ENCODE measurements at places on chromosomes 16 and 17. TPM values are rescaled to one million over a fixed set of nuclear protein-coding genes. Genes with fewer than 3 reads are reported as not detected.

GRCh38 chr16:22624038-22624799, 113.5 kb downstream of the NPIPB5 start:
- no peak for DNase-seq

DNA sequence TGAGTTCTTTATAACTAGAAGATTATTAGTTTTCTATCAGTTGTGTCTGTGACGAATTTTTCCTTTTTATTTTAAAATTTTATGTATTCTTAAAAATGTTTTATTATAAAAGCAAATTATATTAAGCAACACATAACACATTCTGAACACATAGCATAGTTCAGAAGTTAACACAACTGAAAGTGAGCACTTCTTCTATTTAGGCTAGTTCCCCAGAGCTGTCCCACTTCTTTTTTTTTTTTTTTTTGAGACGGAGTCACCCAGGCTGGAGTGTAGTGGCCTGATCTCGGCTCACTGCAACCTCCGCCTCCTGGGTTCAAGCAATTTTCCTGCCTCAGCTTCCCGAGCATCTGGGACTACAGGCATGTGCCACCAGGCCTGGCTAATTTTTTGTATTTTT, 37.7 kb upstream of the ALDH3A2 start:
- no peak for DNase-seq

DNA sequence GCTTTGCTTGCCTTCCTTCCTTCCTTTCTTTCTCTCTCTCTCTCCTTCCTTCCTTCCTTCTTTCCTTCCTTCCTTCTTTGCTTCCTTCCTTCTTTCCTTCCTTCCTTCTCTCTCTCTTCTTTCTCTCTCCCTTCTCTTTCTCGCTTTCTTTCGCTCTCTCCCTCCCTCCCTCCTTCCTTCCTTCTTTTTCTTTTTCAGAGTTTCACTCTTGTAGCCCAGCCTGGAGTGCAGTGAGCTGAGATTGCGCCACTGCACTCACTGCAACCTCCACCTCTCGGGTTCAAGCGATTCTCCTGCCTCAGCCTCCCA, 17.9 kb downstream of the FOXJ1 start:
- DNase-seq: no peak

DNA sequence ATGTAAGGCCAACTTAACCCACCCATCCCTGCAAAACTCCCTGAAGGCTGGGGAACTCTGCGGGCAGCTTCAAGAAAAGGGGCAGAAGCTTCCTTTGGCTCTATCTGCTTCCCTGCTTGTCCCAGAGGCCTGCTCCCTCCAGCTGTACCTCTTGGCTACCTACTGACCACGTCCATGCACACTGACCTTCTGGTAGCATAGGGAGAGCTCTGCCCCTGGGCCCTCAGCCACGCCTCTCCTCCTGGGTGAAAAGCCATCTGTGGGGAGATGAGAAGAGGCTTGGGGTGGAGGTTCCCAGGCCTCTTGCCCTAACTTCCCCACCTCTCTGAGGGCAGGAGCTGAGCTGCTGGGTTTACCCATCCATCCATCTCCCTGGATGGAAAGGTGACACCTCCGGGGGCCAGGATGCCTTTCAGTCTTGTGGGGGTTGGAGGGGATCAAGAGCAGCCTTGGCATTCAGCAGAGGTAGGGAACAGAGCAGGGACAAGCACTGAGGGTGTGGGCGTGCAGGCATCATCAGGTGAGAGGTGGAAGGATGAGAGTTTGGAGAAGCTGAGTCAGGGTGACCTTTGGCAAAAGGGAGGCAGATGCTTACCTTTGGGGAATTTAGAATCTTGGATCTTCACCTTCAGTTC, 23.4 kb upstream of the MFSD6L start:
- DNase-seq: no peak

DNA sequence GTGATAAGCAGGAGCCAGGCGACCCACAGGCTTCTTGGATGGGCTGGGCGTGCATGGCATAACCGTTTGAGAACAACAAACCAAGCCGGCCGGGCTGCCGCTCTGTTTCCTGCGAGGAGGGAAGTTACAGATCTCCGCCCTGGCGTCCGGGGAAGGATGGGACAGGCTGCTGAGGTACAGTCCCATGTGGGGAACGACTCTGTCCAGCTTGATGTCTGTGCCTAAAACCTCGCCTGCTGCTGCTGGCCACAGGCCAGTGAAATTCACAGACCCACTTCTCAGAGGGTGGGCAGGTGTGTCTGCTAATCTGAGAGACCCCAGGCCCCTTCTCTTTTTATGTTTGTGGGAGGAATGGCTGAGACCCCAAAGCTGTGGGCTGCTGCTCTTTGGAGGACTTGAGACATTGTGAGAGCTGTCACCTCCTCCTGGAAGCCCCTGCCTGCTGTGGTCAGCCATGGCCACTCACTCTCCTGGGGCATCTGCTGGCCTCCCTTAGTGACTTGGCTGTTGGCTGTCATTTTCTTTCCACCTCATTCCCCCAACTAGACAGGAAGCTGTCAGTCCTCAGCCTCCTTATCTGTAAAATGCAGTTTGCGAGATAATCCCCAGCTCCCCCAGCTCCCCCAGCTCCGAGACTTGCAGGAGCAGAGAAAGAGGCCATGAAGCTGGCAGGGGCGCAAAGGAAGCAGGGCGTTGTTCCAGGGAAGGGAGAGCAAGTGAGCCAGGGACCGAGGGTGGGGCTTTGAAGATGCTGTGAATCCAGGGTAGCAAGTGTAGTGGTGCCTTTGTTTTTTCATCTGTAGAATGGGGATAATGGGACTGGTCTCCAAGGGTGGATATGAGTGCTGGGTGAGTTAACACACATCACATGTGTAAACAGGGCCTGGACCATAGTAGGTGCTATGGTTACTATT, 51.0 kb downstream of the CMIP start:
- no peak for DNase-seq

DNA sequence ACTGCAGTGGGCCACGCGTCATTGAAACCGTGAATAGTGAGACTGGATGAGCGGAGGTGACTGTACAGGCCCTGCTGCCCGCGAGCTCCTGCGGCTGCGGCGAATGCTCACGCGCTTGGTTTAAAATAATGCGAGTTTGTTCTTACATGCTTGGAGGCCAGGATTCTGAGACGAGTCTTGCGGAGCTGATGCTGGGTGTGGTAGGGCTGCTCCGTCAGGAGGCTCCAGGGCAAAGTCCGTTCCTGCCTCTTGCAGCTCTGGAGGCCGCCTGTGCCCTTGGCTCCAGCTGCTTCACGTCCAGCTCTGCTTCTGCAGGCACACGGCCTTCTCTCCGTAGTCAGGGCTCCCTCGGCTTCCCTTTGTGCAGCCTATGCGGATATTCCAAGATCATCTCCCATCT, 9.5 kb downstream of the ACSF3 start:
- no peak for DNase-seq

DNA sequence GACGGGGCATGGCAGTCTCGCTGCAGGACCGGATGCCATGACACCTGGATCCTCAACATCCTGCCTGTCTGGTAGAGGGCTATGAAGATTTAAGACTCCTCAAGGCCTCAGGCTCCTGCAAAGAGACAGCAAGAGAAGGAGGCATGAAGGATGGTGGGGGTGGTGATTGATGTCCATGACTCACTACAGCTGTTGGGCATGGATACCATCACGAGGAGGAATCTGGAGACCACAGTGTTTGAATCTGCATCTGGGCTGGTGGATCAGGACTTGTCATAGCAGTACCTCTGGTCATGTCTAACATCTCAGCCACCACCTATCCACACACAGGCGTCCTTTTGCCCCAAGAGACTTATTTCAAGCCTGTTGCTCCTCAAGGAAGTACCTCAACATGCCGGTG, 50.2 kb upstream of the WSCD1 start:
- DNase-seq: no peak

GRCh38 chr16:1375741-1376410, 24.1 kb downstream of the GNPTG start:
- no peak for DNase-seq

DNA sequence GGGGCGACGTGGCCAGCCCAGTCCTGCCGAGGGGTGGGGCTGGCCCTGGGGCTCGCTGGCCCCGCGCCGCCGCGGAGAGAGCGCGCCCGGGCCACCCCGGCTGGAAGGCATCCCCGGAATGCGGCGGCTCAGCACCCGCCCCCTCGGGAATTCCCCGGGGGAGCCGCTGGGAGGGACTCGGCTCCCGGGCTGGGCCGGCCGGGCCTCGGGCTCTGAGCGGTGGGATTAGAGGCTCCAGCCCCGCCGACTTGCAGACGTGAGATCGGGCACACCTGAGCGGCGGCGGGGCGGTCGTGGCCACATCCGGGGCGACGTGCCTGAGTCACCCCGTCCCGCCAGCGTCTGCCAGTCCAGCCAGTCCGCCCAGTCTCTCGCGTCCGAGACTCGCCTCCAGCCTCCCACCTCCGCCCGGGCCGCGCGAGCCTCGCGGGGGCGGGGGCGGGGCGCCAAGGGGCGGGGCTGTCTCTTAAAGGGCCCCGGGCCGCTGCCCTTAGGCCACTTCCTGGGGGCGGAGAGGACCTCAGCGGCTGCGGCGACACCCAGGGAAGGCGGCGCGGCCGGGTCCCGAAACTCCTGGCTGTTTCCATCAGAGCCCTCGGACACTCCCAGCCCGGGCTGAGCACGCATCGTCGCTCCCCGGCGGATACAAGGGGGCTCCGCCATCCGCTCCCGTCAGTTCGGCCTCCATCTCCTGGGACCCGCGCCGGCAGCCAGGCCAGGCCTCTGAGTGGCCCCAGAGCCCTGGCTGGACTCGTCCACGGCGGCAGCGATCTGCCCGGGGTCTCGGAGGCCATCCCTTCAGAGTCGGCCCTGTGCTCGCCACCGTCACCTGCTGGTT, at the start of gene KCTD11:
Gene KCTD11 (plus strand): TSS at position 498 of the 838 bp plus-strand sequence.
- DNase-seq: peak; percentile 59

- no peak for DNase-seq
Observed at GRCh38 chr17:61574542-61575351, 16.3 kb downstream of the NACA2 start.

DNA sequence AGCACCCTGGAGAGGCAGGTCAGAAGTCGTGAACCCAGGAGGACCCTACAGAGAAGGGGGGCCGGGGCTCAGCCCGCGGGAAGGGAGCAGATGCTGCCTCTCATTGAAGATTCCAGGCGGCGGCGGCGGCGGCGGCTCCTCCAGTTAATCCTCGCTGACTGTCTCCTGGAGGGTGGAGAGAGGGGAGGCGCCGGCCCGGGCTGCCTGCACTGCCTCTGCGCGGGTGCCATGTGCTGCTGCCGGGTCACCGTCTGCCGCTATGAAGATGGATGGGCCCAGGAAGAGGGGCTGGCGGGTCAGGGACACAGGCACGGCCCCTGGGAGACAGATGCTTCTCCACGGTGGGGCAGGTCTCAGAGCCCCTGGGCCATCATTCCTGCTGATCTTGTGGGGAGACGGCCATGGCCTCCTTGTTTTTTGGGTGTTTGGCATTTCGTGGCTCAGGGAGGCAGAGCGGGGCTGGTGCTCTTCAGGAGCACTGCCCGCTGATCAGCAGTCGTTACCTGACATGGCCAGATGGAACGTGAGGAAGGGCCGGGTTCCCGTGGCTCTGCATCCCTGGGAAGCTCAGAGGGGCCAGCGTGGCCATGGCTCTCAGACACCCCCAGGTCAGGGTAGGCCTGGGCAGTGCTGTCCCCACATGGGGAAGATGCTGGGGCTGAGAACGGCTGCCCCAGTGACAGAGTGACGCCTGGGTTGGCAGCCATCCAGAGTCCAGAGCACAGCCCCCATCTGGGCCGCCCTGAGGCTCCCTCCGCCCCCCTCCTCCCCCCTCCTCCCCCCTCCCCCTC, 36.1 kb downstream of the GINS2 start:
- no peak for DNase-seq

GRCh38 chr17:17351901-17352781, 49.0 kb downstream of the NT5M start:
- no peak for DNase-seq

DNA sequence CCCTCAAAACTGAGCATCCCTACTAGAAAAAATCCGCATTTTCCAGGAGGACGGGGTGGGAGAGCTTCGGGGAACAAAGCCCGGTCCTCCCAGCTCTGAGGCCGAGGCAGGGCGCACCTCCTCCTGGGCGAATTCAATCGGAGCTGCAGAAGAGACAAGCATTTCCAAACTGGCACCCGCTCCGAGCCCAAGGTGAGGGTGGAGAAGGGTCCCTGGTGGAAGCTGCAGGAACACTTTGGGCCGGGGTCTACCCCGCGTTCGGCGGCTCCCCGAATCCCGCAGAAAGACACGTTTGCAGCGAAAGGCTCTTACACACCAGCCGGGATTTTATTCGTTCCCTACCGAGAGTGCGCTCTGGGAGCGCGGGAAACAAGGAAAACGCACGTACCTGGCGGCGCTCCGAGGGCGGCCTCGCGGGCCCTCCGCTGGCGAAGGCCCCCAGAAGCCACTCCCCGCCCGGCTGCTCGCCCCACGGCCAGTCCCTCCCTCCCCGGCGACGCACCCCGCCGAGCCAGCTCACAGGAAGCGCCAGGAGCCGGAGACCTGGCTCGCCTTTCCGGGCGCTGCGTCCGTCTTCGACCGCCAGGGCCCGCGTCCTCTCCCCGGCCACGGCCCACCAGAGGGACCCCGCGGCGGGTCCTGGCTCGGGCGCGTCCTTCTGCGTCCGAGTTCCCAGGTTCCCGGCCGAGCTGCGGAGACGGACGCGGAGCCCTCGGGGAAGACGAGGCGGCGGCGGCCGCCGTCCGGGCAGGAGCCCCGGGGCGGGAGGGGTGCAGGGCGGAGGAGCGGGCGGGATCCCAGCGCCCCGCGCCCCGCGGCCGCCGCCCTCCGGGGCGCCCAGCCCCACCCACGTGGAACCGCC, 49.8 kb upstream of the BAHCC1 start:
- no peak for DNase-seq

GRCh38 chr17:18332909-18333489, 17.9 kb downstream of the SMCR8 start:
- DNase-seq: no peak

- DNase-seq: no peak
Observed at GRCh38 chr16:30030011-30030685, 923 bp downstream of the TLCD3B start.

GRCh38 chr17:63997341-63998048, 656 bp upstream of the PRR29 start:
- DNase-seq: no peak

The CACNA1G gene
- 0.03 TPM for total RNA-seq

The PYDC1 gene
- not detected for total RNA-seq

The KRTAP9-8 gene
- not detected for total RNA-seq

The MYO1D gene
- total RNA-seq: 10.6 TPM

The MLKL gene
- total RNA-seq: 36.6 TPM

The SMIM5 gene
- not detected for total RNA-seq

The CDRT15L2 gene
- not detected for total RNA-seq

The CSF3 gene
- total RNA-seq: not detected

The TMEM98 gene
- 0.16 TPM for total RNA-seq

The TMEM92 gene
- not detected for total RNA-seq

The ETV4 gene
- total RNA-seq: 2.2 TPM

The EPN3 gene
- 0.30 TPM for total RNA-seq
